ENCODE measurements at places on chromosomes 2 and 18.
A peak's percentile ranks its signal among the peaks of the same experiment; 100 is the strongest.

GRCh38 chr18:35778850-35779627 is 193.4 kb upstream of the RMP24 start:
- DNase-seq: no peak

DNA sequence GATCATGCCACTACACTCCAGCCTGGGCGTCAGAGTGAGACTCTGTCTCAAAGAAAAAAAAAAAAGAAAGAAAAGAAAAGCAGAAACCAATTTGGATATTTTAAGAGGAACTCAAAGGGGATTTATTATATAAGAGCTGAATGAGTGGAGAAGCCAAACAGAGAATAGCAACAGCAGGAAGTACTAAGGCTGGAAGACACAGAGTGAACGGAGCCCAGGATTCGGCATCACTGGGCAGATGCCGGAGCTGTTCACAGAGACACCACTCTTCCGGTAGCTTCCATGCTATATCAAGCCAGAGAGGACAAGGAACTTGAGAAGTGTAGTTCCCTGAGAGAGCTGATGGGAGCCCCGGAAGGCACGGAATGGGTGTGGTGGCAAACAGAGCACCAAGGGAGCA is 47.0 kb upstream of the CABLES1 start:
- DNase-seq: no peak

GRCh38 chr2:205760157-205760556 is 77.9 kb downstream of the NRP2 start:
- no peak for DNase-seq

- no peak for DNase-seq
These were observed 648.1 kb downstream of the CPS1 start for GRCh38 chr2:211204456-211204855.

DNA sequence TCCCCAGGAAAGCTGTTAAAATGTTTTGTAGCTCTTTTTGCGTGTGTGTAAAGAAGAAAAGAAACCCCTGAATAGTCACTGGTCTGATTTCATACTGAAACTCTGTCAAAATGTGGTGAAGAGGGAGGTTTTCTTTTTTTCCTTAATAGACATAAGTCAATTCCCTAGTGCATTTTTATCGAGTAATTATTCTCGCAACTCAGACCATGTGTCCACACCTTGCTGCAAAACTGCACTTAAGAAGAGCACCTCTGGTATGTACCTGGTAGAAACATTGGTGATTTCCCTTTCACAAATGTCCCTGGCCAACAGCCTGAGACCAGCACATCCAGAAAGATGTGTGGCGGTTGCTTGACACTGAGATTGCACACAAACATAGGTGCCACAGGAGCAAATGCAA is 159.9 kb downstream of the ZNF521 start:
- DNase-seq: no peak

DNA sequence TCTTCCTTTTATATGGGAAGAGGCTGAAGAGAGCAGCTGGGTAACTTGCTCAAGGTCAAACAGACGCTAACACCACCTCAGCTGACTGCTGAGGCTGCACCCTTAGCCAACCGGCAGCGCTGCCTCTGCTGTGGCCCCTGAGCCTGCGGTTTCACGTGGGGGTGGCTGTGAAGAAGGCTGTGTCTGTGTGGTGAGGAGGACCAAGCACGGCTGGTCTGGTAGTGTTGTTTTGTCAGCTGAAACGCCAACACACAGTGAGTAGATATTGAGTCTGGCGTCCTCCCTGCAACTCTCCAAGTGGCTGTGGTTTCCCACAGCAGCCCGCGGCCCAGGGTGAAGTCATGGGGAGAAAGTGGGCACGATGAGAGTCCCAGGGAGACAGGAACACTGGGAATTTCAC is 69.6 kb downstream of the THNSL2 start:
- DNase-seq: no peak

DNA sequence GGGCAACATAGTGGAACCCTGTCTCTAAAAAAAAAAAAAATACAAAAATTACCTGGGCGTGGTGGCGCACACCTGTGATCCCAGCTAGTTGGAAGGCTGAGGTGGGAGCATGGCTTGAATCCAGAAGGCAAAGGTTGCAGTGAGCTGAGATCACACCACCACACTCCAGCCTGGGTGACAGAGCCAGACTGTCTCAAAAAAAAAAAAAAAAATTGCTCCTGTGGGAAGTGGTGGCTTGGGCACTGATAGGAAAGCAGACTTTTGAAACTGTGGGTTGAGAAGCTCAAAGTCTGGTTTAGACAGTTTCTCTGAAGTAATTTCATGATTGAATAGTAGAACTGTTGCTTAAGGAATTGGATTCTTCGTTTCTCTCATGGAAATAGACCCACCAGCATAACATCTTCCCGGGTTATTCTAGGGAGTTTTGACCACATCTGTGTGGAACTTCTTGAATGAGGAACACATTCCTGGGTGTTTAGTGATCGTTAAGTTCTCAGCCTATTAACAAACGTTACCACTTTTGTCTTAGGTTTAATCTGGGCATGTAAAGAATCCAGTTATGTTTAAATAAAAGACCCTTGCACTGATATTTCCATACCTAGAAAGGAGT is 33.5 kb downstream of the GRHL1 start:
- DNase-seq: no peak

- DNase-seq: no peak
These were observed 3.7 kb downstream of the C2orf81 start for GRCh38 chr2:74417763-74418162.

GRCh38 chr2:25236736-25237135 is 68.4 kb upstream of the POMC start:
- no peak for DNase-seq

DNA sequence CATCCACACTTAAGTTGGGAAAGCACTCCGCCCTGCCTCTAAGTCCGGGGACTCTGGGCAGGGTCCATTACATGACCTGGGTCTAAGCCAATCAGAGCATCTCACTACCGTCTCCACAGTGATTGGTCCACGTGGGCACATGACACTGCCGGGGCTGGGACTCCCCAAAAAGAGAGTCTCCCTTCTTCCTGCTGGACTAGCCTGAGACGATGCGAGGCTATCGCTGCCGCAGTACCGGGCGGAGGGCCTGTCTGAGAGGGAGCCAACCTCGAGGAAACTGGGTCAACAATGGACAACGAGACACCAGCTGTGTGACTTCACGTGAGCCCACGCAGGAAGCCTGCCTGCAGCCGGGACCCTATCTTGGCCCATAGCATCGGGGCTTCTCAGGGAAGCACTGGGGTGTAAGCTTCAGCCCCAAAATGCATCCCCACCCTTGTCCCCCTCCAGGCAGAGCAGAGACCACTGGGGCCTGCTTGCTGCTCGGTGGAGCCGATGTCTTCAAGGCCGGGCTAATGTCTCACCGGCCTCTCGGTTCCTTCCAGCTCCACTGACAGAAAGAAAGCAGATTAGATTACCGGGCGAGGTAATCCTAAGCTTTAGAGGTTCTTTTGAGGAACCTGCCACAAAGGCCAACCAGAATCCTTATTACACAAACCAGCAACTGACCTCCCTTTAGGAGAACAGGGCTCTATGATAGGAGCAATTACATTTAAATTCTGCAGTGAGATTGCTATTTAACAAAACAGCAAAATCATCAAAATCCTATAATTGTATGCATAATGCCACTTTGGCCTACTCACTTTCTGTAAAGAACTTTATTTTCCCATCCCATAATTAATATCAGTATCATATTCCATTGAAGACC is 21.3 kb upstream of the COPS8 start:
- DNase-seq: no peak

- DNase-seq: no peak
These were observed 68.9 kb downstream of the PRPF40A start for GRCh38 chr2:152648336-152648735.

DNA sequence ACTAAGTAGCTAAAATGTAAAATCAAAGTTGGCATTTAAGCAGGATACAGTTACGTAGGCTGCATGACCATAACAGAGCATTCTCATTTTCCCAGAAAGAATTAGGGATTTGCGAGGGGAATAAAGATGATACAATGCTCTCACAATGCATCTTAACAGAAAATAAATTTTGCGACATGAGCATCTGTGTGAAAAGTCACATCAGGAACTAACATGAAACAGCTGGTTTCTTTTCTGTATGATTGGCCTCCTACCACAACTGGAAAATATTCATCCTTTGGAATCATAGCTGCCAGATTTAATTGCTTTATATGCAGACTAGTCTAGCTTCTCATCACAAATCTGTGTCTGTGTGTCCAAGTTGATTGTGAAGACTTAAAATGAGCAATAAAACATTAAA is 66.0 kb downstream of the KCTD18 start:
- no peak for DNase-seq

GRCh38 chr2:224182498-224182897 is 143.4 kb upstream of the SERPINE2 start:
- no peak for DNase-seq

- DNase-seq: no peak
These were observed 79.8 kb downstream of the UGGT1 start for GRCh38 chr2:128170776-128171175.

GRCh38 chr2:149017116-149017985 is 21.1 kb upstream of the LYPD6B start:
- DNase-seq: peak; percentile 84

GRCh38 chr2:99190548-99190947 is 9.6 kb downstream of the MRPL30 start:
- no peak for DNase-seq

DNA sequence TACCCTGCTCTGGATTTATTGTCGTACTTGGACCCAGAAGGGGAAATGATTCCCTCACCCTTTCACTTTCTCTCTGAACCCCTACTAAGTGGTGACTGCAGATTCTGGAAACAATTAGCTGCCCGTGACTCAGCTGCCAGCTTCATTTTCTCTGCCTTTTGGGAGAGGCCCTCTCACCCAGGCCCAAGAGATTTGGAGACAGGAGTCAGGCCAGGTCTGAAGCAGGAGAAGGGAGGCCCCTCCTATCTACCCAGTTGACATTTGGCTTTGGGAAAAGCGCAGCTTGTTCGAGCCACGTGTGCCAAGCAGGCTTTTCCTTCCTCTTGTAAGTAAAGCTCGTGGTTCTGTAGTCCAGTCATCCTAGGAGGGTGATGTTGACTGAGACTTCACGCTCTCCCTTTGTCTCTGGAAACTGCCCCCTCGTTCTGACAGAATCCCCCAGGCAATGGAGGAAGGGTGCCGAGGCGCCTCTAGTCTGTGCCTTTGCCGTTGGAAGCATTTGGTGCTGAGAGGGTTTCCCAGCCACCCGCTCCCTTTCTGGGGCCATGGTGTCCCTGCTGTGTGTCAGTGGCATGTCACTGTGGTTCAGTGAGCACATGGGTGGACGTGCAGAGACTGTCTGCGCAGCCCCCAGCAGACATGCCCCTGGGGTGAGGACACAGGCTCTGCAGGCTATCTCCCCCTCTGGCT is 8.6 kb downstream of the OXER1 start:
- DNase-seq: no peak

- no peak for DNase-seq
These were observed 6.2 kb downstream of the ESPNL start for GRCh38 chr2:238106339-238106697.

DNA sequence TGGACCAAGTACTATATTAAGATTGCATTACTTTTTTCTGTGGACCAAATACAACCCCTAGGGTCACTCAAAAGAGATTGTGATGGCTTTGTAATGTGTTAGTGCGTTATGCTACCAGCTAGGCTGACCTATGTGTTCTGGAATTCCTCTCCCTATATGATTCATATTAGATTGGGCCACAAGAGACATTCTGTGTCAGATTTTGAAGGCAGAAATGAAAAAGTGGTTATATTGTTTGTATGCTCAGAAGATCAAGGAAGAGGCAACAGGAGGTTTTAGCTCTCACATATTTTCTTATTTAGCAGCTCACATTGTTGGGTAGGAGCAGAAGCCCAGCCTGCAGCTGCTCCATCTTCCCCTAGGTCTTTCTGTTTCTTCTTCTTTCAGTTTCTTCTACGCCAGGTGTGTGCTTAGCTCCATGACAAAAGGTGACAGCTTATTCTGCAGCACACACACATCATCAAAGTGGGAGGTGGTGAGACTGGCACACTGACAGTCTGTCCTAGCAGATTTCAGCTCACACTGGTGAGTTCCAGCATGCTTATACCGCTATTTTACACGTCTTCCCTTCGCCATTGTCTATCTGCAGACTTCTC is 156.8 kb upstream of the UBE2E3 start:
- no peak for DNase-seq

DNA sequence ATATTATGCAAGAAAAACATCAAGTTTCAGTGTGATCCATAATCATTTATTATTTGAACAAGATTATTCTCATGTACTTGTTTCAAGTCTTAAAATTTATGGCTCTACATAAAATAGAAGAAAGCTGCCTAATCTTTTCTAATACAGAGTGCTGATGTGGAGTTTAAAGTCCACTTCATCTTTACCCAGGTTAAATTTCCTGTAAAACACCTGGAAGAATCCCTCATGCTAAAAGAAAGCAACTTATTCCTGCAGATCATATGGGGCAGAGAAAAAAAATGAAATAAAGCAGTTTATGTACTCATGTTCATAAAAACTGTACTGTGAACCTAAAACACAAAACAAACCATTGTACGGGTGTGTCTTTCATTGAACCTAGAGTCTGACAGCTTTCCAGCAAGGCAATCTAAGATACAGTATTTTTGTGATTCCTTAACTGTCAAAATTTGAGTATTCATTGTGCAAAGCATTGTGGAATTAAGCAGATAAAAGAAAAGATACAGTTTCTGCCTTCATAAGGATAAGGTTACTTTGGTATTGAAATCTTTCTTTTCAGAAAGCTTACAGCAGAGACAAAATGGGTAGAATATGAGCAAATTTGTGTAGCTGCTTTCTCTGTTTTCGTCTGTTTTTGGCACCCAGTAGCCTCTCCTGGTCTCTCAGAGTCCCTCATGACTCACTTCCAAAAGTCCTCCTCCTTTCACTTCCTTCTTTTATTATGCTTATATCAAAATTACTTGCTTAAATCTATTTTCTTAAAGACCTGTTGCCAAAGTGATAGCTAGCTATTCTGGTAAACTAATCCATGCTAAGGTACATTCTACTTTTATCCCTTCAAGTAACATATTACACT is 26.9 kb upstream of the GLS start:
- DNase-seq: no peak

- DNase-seq: no peak
These were observed 76.1 kb downstream of the THADA start for GRCh38 chr2:43519643-43520221.

DNA sequence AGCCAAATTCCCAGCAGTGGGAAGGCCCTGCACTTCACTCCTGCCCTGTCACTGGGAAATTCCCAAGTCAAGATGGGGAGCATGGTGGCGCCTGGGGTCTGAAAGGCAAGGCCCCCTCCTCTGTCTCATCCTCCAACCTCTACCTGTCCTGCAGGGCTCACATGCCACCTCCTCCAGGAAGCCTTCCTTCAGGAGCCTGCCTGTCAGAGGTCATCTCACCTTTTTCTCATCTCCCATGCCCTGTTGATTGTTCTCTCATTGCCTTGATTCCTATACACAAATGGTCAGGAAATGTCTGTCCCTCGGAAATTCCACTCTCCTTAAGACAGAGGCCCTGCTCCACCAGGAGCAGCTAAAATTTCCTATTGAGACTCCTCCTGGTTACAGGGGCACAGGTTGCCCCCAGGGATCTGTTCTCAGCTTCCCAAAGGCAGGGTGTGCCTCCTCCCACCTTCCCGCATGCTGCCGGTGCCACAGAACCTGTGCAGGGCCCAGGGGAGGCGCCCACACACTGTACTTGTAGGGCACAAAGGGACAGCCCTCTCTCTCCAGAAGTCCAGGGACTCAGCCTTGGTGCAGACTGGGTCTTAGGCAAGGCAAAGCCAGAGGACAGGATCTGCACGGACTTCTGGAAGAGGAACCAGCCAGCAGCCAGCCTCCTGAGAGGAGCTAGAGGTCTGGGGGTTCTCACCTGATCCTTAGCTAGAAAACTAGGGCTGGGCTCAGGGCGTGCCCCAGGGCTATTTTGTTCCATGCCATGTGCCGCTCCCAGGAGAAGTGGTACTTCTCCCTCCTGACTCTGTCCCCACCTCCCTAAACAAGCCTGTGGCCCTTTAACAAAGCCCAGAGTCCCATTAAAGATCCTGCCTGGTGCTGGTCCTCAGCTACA is 12.9 kb downstream of the HES6 start:
- DNase-seq: no peak

All from activated CD4-positive, alpha-beta T cell treated with anti-CD3 and anti-CD28 coated beads, Interleukin-2, amount 10 ng/mL, durations not matched to agents 7 days and 5 days (primary cell).